Panc1 (cell line): ENCODE measurements at places on chromosomes 1 and 21.

- DNase-seq = no peak
These were observed 46.7 kb downstream of the SYF2 start for GRCh38 chr1:25185409-25186160.

DNA sequence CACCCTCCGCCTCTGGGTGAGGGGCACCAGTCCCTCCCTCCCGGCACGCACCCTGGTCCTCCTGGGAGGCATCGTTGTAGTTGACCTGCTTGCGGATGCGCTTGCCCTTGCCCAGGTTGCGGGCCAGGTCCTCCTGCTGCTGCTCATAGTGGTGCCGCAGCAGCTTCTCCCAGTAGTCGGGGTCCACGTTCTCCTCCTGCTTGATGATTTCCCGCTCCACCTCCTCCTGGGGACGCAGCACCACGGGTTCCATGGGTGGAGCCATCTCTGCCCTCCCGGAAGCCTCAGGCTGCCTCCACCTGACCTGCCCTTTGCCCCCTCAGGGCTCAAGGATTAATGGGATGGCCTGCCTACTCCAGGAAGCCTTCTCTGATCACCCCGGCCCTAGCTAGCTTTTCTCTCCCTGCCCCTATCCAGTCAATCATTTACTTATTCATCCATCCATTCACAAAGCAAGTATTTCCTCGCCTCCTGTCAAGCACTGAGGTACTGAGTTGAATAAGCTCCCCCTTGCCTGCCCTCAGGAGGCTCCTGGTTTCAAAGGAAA, 53.5 kb downstream of the CHD5 start:
- no peak for DNase-seq

DNA sequence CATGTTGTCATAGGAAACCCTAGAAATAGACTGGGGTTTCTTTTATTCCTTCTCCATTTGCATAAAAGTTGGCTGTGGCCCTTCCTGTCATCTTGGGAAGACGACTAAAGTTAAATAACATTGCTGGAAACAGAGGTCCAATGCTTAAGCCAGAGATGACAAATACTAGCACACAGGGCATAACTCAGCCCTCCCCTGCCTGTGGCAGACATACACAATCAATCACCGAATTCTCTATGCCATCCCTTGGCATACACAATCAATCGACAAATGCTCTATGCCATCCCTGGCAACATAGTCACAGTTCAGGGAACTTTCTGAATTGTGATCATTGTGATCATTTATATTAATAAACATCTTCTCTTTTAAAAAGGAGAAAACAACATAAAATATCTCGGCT, 229.4 kb downstream of the KAZN start:
- no peak for DNase-seq

DNA sequence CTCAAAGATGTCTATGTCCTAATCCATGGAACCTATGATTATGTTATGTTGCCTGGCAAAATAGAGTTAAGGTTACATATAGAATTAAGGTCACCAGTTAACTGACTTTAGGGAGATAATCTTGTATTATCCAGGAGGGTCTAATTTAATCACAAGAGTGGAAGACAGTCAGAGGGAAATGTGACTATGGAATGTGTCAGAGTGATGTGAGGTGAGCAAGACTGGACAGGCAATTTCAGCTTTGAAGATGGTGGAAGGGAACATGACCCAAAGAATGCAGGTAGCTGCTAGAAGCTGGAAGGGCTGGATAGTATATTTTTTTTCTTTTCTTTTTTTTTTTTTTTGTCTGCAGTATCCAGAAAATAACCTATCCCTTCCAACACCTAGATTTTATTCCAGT, 241.7 kb upstream of the NEGR1 start:
- no peak for DNase-seq

DNA sequence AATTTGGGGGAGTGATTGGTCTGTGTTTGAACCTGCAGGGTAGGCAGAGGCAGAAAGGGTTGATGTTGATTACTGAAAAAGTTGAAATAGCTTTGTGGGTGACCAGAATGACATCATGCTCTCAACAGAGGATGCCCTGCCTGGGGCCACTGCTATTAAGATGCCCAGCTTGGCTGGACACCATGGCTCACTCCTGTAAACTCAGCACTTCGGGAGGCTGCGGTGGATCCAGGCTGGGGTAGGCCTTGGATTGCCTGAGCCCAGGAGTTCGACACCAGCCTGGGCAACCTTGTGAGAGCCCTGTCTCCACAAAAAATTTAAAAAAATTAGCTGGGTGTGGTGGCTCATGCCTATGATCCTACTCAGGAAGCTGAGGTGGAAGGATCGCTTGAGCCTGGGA, 42.8 kb upstream of the CACNA1E start:
- no peak for DNase-seq
